NK-92 treated with Interleukin-12 subunit alpha and Interleukin-12 subunit beta, amount 100 ng/mL, for 24 hours (cell line): ENCODE measurements at places on chromosomes 5 and 9.

GRCh38 chr5:134651531-134651930 lies 2.9 kb downstream of the SEC24A start:
- DNase-seq, result no peak

DNA sequence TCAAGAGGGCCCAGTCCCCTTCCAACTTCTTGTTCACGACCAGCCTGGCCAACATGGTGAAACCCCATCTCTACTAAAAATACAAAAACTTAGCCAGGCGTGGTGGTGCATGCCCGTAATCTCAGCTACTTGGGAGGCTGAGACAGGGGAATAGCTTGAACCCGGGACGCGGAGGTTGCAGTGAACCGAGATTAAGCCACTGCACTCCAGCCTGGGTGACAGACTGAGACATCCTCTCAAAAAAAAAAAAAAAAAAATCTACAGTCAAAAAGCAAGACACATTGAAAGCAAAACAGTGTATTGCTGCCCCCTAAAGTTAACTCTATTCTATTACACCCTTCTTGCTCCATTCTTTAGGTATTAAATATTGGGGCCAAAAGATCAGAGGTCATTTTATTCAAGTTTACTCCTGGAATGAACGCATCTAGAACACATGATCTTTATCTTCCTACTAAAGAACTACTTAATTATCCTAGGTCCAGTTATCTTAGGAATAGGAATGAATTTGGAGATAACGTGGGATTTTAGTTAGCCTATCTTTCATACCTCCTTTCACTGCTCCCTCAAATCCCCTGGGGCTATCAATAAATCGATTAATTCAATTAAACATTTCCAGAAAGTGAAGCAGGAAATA lies 2.4 kb downstream of the ATG12 start:
- no peak for DNase-seq

DNA sequence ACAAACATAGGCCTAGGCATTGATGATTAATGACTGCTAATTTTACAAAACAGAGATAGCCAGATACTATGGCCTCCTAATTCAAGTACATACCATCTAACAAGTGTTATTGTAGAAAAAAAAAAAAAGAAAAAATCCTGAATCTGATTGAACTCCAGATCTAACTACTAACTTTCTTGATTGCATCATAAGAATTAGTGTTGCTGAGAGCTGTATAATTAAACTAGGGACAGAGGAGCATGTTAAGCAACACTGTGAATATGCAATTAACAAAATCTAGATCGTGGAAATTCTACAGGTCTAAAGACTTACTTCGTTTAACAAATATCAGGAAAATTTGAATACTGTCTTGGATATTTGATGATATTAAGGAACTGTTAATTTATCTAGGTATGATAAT lies 208.3 kb upstream of the ZNF608 start:
- DNase-seq, result no peak

GRCh38 chr9:119179701-119180100 lies 189.5 kb downstream of the BRINP1 start:
- no peak for DNase-seq

DNA sequence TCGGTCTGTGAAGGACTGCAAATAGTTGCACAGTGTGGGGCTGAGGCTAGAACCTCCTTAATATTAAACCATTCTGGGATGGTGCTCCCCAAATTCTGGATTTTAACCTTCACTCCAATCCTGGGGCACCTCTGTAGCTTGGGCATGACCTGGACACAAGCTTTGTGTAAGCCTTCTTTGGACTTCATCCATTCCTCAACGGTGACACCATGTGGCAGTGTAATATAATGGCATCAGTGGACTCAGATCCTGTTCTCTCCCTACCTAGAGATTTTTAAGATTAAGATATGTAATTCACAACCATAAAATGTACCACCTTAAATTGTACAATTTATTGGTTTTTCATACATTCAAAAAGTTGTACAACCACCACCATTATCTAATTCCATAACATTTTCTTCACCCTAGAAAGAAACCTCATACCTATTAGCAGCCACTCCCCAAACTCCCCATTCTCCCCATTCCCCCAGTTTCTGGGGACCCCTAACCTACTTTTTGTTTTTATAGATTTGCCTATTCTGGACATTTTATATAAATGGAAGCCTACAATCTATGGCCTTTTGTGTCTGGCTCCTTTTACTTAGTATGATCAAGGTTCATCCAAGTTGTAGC lies 4.8 kb upstream of the PLGRKT start:
- no peak for DNase-seq

GRCh38 chr9:12961276-12961809 lies 186.5 kb downstream of the LURAP1L start:
- DNase-seq, result no peak

DNA sequence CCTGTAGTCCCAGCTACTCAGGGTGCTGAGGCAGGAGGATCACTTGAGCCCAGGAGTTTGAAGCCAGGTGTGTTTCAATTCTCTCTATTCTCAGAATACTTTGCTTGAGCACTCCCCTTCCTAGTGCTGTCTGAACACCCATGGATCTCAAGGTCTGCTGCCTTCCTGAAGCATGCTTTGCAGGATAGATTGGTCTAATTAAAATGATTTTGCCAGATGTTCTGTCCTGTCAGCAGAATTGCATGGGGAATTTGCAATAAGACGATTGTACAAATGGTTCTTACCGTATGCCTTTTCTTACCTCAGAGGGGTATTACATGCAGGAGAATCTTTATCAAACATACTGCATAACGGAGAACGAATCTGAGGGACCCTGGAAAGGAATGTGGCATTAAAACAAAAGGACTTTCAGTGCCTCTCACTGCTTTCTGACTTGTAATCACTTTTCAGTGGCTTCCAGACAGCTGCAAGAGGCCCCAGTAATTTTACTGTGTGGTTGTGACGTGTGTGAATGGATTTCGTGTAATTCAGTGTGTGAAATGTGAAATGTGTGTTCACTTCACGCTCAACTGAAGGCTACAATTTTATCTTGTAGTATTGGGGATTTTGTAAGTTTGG lies 587.2 kb upstream of the SEMA6A start:
- no peak for DNase-seq

GRCh38 chr9:979983-980382 lies 3.5 kb downstream of the DMRT3 start:
- no peak for DNase-seq

- no peak for DNase-seq
Measured at GRCh38 chr5:40733879-40734563, 21.7 kb downstream of the TTC33 start.

DNA sequence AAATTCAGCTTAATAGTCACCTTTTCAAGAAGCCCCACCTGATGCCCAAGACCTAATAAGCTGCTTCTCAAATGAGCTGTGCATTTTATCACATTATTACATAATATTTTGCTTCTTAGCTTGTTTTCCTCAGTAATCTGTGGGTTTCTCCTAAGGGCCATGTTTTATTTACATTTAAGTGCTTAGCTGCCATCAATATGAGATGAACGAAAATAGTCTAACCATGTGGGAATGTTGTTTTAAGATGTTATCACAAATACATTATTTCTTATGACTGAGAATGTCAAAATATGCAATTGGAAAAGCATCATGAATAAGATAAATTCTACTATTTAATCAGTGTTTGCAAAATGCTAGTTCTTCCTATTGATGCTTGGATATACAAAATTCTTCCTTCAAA lies 10.1 kb downstream of the ARRDC3 start:
- DNase-seq, result no peak

DNA sequence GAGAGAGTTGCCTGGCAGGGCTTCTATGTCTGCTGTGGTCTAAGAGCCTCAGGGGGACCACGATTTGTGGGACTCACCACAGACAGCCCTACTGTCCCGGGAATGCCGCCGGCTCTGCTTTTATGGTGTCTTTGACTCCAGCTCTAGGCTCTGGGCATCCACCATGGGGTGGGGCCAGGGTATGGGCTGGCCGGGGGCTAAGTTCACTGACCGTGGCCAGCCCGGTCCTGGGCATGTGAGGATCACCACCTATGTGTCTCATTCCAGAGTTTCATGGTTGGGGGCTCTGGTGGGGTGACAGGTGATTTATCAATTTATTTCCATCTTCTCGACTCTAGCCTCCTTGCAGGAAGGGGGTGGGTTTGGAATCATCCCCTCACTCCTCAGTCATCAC lies 139.4 kb downstream of the GADD45G start:
- DNase-seq, result no peak

DNA sequence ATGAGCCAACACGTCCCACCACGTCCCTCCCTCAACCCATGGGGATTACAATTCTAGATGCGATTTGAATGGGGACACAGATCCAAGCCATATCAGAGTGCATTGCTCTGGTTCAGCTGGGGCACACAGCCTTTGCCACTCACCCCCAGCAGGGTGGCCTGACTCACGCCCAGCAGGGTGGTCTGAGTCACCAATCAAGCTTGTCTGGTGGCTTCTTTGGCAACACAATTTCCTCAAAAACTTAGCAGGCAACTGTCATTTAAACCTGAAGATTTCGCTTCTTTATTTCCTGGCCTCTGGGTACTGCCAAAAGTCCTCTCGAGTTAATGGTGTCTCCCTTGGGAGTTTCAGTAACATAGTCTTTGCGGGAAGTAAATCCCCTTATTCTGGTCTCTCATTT lies 16.3 kb upstream of the SEMA5A start:
- peak; percentile 3 for DNase-seq

GRCh38 chr9:135769489-135770202 lies 67.7 kb downstream of the KCNT1 start:
- no peak for DNase-seq

- peak; percentile 40 for DNase-seq
Measured at GRCh38 chr5:135053278-135053677, 19.2 kb upstream of the PITX1 start.

DNA sequence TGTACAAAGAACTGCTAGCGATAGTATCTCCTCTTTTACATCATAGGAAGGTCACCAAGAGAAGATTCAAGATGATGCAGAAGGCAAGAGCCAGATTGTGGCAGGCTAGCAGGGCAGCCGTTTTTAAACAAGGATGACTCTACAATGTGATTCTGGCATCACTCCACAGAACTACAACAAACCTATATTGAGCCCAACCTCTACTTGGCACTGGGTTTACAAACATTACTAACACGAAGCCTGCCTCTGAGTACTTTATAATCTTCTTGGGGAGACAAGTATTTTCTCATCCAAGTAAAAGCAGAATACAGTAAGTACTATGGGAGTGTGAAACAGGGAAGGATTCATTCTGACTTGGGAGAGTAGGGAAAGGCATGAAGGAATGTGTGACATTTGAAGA lies 448.6 kb downstream of the ZNF608 start:
- no peak for DNase-seq
